ENCODE measurements at places on chromosomes 3 and 15.

- DNase-seq: no peak
Measured at GRCh38 chr3:176867681-176868663, 329.3 kb downstream of the TBL1XR1 start.

GRCh38 chr3:172709774-172710663 is 848 bp downstream of the NCEH1 start:
- DNase-seq: no peak

DNA sequence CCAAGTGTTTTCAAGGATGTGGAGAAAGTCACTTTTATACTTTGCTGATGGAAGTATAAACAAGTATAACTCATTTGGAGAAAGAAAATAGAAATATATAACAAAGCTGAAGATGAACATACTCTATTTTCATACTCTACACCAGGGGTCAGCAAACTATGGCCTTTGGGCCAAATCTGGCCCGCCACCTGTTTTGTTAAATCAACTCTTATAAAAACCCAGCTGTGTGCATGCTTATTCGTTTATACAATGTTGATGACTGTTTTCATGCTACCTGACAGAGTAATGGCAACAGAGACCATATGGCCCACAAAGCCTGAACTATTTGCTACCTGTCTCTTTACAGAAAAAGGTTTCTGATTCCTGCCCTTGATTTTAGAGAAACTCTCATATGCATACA is 124.0 kb downstream of the NR1D2 start:
- DNase-seq: no peak

DNA sequence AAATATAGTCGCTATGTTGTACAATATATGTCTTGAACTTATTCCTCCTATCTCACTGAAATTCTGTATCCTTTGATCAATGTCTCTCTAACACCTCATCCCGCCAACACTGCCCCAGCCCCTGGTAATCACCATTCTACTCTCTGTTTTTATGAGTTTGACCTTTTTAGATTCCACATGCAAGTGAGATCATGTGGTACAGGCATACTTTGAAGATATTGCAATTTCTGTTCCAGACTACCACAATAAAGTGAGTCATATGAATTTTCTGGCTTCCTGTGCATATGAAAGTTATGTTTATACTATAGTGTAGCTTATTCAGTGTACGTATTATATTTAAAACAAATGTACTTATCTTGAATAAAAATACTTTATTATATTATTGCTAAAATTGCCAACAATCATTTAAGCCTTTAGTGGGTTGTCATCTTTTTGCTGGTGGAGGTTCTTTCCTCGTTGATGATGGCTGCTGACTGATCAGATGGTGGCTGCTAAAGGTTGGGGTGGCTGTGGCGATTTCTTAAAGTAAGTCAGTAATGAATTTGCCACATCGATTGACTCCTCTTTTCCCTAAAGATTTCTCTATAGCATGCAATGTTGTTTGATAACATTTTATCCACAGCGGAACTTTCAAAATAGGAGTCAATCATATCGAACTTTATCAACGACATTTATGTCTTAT is 257.2 kb downstream of the NFKBIZ start:
- DNase-seq: no peak

GRCh38 chr3:177968891-177969290 is 567.3 kb upstream of the KCNMB2 start:
- no peak for DNase-seq

GRCh38 chr15:95799286-95800200 is 531.0 kb upstream of the NR2F2 start:
- no peak for DNase-seq

DNA sequence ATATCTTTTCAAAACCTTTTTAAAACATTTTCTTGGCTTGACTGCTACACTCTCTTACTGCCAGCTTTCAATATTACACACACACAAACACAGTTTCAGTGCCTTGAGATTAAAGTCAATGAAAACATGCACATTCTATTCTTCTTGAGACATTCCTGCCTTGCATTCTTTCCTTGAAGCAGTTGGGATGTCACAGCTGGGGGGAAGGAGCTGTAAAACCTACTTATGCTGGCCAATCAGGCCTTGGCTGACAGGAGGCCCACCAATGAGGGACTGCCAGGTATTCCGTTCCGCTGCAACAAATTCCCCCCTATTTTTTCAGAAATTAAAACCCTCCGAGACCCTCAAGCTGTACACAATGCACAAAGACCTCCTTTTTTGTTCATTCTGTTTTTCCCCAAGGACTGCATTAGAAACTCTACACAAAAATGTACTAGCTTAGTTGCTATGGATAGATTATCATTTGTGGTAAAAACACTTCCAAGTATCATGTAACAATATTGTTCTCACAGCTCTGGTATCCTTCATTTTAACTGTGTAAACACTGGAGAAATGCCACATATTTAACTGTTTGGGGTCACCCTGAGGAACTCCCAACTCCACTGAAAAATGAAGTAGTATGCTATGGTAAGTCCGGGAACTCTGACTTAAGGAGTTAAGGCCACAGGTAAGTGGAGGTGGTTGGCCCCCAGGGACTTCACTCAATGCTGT is 18.5 kb downstream of the FSTL1 start:
- DNase-seq: no peak

DNA sequence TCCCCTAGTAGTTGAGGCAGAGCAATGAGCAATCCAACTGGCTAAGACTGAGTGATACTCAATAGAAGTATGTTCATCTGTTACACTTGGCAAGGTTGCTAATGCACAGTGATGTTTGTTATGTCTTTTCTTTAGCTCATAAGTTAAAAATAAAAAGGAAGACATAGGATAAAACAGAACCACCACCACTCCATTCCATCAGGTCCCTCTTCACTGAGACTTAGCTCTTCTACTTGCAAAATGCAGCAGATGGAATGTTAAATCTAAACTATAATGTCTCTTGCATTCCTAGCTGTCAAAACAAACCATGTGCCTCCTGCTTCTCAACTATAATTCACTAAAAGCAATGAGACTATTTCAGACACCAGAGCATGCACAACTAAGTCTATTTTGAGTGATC is 265.6 kb upstream of the UBE2E2 start:
- no peak for DNase-seq

DNA sequence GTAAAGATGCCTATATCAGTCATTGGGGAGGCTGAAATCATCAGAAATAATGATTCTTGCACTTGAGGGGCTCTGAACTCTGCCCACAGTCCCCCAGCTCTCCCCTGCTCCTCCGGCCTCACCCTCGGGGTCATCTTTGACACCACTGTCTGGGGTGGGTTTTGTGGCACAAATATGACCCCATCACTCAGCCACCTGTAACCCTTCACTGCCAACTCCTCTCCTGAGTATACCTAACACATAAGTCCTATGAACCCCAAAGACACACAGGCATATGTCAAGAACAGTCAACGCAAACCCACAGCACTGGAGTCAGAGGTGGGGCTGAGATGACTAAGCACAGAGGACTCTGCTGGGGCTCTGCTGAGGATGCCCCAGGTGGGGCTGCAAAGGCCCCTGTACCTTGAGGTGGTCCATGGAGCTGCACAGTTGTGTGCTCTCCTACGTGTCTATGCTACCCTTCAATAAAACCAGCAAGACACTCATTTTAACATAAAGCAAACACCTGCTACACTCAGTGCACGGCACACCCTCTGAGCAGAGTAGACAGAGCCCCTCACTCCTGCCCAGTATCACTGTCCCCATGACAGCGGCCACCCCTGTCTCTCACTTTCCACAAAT is 29.9 kb downstream of the SLC41A3 start:
- no peak for DNase-seq

- DNase-seq: no peak
Measured at GRCh38 chr15:95923792-95924191, 406.7 kb upstream of the NR2F2 start.

DNA sequence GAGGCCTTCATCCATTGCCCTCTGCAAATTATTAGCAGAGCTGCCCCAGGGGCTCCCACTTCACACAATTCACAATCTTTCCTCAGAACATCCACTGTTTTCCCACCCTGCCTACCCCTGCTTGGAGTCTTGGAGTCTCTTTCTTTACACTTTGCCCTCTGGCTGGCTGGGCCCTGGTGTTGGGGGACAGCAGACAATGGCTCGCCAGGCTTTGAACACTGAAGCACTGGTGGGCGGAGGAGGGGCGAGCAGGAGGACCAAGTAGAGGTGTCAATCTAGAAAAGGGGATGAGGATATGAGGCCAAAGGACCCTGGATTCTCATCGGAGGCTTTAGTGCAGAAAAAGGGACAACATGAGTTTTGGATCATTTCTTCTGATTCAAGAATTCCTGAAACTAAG is 212.0 kb downstream of the NR1D2 start:
- no peak for DNase-seq

- DNase-seq: no peak
Measured at GRCh38 chr3:151919446-151919845, 46.0 kb downstream of the SUCNR1 start.

GRCh38 chr15:84773716-84774115 is 25.3 kb downstream of the ZNF592 start:
- DNase-seq: no peak

DNA sequence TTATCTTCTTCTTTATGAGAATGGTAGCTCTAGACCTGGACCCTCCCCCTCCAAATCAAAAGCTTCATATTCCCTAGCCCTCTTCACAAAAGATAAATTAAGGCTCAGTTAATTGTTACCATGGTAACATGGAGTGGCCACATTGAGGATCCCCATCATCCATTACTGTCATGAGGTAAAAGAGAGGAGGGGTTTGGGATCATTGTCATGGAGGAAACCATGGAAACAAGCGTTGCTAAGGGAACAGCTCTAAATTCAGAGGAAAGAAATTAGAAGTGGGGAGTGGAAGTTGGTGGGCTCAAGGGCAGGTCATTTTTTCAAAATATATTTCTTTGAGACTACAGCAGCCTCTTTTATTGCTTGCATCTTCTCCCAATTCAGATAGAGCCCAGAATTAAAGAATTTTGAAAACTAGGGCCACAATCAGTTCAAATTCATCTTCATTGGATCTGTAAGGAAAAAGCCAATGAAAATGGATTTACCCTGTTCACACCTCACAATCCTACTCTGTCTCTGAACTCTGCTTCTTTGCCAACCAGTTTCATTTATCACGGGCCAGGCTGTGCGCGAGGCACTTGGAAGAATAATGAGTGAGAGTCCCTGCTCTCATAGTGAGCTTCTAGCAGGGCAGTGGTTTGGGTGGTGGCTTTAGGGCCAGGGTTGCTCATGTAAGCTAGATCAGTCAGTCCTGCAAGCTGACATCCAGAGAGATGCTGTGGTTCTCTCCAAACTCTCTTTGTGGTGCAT is 11.6 kb upstream of the AEN start:
- DNase-seq: no peak

GRCh38 chr3:11371747-11372146 is 99.5 kb downstream of the ATG7 start:
- no peak for DNase-seq

DNA sequence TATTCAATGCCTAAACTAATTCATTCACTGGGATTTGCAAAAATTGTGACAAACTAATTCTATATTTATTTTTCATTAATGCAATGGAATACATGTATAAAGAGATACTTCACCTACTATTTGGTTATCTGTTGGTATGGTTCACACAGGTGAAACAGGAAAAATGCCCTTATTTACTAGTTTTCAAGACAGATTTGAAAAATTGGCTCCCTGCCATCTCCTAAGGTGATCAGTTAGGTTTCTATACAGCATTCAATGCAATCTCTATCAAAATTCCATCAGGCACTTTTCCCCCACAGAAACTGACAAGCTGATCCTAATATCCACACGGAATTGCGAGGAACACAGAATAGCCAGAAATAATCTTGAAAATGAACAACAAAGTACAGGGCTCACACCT is 101.1 kb downstream of the DLG1 start:
- DNase-seq: no peak

GRCh38 chr15:72751751-72752455 is 31.7 kb downstream of the ADPGK start:
- no peak for DNase-seq

DNA sequence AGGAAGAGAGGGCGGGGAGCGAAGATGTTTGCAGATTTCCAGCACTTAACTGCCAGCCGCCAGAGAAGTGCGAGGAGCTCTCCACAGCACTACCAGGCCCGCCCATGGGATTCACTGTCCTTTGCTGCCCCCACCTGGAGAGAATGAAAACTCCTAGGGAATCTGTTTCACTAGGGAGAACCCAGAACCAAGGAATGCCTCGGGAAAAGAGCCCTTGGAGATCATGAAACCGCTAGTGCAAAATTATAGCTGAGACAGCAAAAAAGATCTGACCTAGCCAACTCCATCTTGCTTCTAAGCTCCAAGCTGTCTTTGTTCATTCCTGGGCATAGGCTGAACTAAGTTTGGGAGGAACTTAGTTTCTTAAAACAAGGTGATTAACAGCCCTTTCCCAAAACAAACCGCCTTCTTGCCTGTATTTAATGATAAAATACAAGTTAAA is 82.6 kb upstream of the GCNT3 start:
- peak; percentile 92 for DNase-seq

- no peak for DNase-seq
Measured at GRCh38 chr3:86978111-86978551, 12.8 kb downstream of the VGLL3 start.

GRCh38 chr3:71846185-71846584 is 61.2 kb upstream of the PROK2 start:
- no peak for DNase-seq

GRCh38 chr3:161104561-161105551 is at the start of gene B3GALNT1:
B3GALNT1 (minus strand) TSS chr3:161105349; CDS start chr3:161086754, 18,595 bp downstream.
- peak; percentile 50 for DNase-seq

GRCh38 chr3:69320871-69321271 is 65.0 kb downstream of the FRMD4B start:
- DNase-seq: no peak

DNA sequence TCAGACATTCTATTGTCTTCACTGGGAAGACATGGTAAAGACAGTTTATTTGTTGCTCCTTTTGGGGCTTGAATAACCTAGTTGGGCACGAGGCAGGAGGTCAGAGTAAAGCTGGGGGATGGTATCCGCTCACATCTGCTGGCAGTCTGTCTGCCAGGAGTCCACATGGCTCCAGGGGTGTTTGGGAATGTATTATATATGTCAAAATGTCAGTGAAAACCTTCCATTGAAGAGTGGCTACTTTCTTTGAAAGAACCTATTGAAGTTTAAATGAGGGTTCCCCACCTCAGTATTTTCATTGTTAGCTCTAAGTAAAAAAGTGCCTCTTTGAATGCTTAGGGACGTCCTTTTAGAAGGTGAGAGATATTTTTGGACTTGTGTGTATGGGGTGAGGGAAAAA is 68.4 kb downstream of the CLDN11 start:
- no peak for DNase-seq
